ENCODE measurements at places on chromosomes 1 and 21.

DNA sequence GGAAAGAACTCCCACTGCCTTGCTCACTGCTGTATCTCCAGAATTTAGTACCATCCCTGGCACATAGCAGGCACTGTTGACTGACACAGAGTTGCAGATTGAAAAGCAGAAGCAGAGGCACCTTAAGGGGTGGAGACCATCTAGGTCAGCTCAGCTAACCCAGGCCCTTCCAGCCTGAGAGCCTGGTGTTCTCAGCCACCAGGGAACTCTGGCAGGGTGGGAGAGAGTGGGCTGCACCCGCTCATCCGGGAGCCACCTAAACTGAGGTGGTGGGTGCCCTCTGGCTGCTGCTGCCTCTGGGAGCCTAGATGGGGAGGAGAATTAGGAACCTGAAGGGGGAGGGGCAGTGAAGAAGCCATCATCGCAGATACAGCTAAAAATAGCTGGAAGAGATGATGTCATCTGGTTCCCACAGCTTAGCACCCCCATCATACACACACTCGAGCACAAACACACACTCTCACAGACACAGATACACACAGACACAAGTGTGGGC lies 1.5 kb upstream of the TSPAN1 start:
- ATAC-seq: peak; percentile 22

- ATAC-seq: no peak
Measured at GRCh38 chr1:71882226-71882625, 400.1 kb downstream of the NEGR1 start.

DNA sequence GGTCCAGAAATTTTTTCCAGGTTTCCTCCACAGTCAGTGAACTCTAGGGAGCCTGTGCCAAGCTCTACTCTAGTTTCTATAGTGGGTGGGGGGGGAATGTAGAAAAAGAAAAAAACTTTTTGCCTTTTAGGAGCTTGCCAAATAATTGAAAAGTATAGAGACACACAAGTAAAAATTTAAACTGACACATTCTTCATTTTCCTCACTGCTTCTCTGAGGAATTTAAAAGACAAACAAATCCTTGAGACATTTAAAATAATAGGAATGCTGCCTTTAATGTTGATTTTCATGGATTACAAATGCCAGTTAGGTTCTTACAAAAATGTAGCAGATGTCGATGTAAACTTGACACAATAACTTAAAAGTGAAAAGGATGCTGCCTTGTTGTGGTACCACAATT lies 241.9 kb downstream of the DNM3 start:
- ATAC-seq: no peak

DNA sequence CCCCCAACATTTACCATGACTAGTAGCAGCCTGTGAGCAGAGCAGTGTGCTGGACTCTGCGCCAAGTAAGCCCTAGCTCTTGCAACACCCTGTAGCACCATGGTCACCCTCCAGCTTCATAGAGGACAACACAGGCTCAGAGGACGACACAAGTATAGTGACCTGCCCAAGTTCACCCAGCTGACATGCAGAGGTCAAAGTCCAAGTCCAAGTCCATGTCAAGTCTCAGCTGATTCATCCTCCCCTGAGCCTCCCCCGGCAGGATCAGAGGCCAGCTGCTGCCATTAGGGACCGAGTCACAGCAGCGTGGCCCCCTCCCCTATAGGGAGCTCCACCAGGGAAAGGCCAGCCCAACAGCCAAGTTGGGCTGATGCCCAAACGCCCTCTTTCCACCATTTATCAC lies 15.9 kb downstream of the SDC3 start:
- ATAC-seq: no peak

DNA sequence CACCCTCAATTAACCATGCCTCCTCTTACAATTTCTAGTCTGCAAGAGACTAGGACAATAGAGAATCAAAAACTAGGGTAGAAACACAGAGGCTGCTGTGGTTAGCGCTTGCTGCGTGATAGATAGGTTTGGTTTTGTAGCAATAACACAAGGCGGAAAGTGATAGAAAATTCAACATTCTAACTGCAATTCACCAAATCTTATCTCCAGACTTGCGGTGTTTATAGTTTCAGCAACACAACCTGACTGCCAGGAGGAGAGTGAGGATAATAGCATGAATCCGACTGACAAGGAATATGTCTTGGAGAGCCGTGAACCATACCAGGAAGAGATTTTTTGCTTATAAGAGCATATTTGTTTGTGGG lies 30.7 kb upstream of the IFNAR2 start:
- no peak for ATAC-seq

DNA sequence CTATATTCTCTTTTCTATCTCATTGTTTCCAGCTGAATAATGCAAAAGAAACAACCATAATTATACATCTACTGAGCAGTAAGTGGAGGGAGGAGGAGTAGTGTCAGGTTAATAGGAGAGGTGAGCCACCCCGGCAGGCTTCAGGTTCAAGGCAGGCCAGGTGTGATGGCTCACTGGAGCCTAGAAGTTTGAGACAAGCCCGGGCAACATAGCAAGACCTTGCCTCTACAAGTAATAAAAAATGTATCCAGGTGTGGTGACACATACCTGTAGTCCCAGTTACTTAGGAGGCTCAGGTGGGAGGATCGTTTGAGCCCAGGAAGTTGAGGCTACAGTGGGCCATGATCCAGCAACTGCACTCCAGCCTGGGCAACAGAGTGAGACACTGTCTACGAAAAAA lies 1.9 kb upstream of the DIP2A start:
- ATAC-seq: no peak

GRCh38 chr1:224726441-224727182 lies 110.5 kb downstream of the CNIH3 start:
- peak; percentile 78 for ATAC-seq

DNA sequence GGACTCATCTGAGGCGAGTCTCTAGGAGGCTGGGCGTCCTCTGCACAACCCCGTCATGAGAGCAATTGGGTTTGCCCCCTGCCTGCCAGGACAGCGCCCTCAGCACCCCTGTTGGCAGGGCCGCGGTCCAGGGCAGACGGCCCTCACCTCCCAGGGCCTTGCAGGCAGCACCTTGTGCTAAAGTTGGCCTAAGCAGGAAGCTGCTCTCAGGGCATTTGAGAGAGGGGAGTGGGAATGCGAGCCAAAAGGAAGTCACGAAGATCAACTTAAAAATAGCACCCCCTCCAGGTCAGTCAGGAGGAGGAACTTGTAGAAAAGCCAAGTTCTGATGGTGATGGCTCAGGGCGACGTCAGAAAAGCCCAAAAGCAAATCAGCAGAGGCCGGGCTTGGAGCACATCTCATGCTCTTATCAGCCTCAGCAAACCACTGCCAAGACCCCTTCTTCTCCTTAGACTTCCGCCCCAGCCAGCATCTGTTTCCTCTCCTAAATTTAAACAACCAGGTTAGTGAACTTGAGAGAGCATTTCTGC lies 12.6 kb upstream of the ADORA3 start:
- peak; percentile 24 for ATAC-seq

DNA sequence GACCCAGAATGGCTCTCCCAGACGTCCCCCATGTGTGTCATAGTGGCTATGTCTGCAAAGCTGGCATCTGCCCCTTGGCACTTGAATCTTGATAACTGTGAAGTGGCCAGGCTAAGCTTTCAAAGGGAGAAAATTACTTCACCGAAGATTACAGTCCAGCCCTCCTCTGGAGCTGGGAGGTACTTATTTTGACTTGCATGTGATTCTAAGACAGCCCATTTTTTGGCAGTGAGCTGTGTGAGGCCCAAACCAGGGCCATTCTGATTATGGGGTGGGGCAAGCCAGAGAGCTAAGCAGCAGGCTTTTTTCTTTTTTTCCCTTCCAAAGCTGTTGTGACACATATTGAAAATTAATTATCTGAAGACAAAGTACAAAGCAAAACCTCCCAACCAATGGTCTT lies 42.1 kb upstream of the C8B start:
- no peak for ATAC-seq

GRCh38 chr1:75265792-75266191 lies 131.6 kb downstream of the LHX8 start:
- peak; percentile 84 for ATAC-seq

GRCh38 chr1:30691480-30691879 lies 31.9 kb downstream of the MATN1 start:
- ATAC-seq: no peak

DNA sequence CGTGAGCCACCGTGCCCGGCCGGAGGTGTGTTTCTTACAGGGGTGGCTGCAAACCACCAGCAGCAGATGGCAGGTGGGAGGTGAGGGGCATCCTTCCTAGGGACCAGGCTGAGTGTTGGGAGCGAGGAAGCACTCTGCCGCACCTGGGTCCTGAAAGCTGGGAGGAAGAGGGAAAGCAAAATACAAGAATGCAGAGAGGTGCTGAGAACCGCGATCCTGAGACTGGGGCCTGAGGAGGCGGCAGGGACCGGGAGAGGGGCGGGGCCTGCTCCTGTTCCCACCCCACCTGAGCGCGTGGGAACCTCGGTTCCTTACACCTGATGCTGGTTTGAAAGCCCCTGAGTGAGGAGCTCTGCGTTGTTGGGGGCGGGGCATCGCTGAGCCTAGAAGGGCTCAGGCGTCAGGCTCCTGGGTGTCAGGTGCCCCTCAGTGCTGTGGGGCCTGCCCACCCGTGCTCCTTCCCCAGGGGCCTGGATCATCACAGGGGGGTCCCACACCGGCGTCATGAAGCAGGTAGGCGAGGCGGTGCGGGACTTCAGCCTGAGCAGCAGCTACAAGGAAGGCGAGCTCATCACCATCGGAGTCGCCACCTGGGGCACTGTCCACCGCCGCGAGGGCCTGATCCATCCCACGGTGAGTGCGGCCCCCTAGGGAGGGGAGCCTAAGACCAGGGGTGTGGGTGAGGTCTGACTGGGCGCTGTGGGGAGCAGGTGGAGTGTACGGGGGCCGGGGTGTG lies 15.5 kb downstream of the TRPM2 start:
- ATAC-seq: peak; percentile 48

- ATAC-seq: no peak
Measured at GRCh38 chr1:7853684-7854026, 790 bp upstream of the UTS2 start.

DNA sequence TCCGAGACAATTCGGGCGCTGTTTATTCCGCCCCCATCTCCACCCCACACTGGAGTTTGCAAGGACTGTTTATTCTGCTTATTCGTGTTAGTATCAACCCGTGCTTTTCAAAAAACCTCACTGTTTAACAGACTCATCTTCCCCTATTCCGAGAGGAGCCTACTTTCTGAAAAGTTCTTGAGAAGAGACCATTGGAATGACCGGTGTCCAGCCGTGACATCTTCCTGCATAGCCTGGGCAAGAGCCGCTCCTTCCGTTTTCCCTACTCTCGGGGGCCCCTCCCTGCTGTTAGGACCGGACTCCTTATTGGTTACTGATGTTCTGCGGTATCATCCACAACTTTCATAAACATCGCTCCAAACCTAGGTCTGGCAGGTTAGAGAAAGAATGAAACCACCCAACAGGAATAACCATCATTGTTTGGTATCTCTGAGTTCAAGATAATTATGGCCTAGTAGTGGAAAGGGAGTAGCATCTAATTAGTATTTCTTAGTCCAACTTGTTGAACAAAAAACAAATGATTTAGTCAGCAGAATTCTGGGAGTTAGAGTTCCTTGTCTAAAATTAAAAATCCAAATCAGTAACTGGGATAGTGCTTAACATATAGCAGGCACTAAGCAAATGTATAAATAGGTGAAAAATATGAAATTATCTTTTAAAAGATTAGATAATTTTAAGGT lies 837 bp downstream of the STXBP3 start:
- ATAC-seq: peak; percentile 94

DNA sequence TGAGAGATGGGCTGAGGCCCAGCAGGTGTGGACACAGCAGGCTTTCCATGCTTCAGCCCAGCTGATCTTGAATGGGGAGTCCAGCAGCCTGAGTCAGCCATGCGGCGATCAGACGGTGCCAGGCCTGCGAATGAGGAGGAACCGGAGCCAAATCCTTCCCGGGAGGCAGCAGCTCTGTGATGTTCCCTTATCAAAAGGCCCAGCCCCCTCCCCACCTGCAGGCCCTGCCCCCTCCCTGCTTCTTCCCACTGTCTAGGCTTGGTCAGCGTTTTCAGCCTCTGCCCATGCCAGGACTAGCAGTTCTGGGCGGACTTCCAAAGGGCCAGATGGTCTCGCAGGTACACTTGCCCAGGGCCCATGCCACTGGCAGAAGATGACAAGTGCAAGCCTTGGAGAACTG lies 253.8 kb downstream of the KAZN start:
- no peak for ATAC-seq

- ATAC-seq: no peak
Measured at GRCh38 chr1:154329152-154329521, 3.8 kb downstream of the ATP8B2 start.

DNA sequence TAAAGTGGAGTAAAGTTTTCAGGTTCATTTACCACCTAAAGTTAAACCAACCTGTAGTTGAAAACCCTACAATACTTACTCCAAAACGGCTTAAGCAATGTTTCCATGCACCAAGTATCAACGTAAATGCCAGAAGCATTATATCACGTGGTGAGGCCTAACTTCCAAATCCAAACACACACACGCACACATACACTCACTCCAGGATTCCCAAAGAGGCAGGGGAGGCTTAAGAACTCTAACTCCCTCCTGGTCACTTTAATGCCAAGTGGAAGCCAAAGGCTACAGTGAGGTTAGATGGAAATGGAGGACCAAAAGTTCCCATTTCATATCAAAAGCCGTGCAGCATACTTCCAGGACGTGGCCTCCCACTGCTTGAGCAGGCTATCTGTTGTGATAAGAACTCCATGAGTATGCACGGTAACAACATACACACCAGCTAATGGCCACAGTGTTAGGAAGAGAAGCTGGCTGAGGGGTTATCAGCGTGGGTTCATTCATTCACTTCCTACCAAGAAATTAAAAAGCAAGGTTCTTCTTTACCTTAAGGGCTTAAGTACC lies 224.1 kb downstream of the SLC45A1 start:
- no peak for ATAC-seq

DNA sequence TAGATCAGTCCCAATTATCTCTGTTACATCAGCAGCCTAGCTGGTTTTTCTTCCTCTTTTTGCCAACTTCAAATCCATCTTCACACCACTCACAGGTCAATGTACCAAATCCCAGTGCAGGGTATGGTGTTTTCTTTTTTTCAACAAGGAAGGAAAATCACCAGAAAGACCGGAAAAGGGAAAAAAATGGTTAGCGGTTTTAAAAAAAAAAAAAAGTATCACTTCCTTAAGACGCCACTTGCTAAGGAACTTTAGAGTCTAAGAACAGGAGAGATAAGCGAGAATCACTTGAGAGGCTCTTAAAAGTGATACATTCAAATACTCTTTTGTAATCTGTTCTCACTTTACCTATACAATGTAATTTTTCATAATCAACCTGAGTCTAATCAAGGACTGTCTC lies 3.1 kb upstream of the OR10J1 start:
- ATAC-seq: no peak

GRCh38 chr1:32612189-32612881 lies 38.0 kb downstream of the ZBTB8OS start:
- peak; percentile 100 for ATAC-seq
